ENCODE measurements at places on chromosomes 7 and 10.

- DNase-seq, result no peak
These were observed 203.7 kb downstream of the DIP2C start for GRCh38 chr10:485776-486175.

DNA sequence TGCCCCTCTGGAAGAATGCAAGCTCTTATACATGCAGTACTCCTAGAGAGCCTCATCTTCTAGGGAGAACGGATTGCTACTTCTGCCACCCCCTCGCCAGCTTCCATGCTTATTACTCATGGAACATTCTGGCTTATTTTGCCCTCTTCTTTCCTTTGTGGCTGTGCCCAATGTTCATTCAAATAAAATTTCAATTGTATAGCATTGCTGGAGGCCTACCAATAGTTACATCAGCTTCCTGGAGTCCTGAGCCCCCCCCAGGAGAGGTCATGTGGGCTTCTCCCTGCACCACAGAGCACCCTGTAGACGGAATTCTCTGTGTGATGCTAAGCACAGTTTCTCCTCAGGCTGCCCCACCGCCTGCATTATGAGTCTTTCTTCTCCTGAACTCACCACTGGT is 1094.0 kb downstream of the KCNMA1 start:
- DNase-seq, result no peak

DNA sequence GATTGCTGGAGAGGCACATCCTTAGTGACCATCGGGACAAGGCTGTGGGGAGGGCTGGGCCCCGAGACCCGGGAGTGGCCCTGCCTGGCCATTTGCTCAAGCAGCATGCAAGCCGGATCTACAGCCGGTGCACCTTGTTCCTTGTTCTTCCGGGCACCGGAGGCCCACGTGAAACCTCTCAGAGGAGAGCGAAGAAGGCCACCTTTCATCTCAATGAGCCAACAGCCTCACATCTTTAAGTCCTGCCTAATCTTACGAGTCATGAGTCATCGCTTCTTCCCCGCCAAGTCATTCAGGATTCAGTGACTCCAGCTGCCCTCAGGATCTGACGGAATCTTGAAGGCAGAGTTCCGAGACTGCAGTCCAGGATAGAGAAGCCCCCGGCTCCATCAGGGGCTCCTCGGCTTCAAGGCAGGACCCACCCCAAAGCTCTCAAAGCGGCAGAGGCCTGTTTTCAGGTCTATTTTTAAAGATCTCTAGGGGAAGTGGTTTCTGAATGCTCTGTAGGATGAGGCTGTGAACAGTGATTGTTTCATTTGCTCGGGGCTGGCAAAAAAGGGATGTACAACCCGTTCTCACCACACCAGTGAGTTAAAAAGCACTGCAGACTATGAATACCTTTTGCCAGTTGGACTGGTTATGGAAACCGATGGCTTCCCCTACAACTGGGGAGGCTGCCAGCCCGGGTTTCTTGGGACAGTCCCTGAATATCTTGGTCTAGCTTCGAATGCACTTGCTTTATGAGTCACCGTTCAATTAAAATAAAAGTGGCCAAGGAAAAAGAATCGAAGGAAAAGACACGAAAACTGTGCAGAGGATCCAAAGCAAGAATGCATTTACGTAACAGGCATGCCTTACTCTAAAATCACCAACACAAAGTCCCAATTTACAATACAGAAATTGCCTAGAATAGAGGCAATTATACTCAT is 57.2 kb upstream of the ECHDC3 start:
- DNase-seq, result no peak

DNA sequence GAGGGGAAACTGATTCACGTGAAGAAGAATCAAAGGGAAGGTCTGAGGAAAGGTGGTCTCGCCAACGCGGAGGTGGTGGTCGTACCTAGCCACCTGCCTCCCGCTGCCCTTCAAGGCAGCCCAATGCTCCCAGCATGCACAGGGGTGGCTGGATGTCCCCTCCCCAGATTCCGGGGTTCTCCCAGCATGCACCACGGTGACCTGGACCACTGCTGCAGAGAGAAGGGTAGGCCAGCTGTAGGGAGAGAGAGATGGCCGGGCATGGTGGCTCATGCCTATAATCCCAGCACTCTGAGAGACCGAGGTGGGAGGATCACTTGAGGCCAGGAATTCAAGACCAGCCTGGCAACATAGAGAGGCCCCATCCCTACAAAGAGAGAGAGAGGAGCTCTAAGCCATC is 32.4 kb upstream of the PPP2R2D start:
- DNase-seq, result no peak

- DNase-seq, result no peak
These were observed 683 bp downstream of the INSIG1 start for GRCh38 chr7:155298288-155298833.

GRCh38 chr10:12667052-12667451 is 317.7 kb downstream of the CAMK1D start:
- no peak for DNase-seq

- no peak for DNase-seq
These were observed 33.9 kb downstream of the PPIF start for GRCh38 chr10:79380946-79381721.

DNA sequence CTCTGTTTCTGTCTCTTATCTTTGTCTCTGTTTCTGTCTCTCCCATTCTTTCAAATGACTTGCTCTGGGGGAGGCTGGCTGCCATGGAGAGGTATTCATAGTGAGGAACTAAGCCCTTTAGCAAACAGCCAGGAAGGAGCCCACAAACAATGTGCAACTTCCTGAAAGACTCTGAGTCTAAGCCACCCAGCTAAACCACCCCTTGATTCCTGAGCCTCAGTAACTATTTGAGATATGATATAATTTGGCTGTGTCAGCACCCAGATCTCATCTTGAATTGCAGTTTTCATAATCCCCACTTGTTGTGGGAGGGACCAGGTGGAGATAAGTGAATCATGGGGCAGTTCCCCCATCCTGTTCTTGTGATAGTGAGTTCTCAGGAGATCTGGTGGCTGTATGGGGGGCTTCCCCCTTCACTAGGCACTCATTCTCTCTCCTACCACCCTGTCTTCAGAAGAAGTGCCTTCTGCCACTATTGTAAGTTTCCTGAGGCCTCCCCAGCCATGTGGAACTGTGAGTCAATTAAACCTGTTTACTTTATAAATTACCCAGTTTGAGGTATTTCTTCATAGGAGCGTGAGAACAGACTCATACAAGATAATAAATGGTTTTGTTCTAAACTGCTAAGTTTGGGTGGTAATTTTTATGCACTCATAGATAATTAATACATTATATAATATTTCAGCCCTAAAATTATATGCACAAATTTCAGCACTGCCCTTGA is 121.2 kb upstream of the FOXP2 start:
- DNase-seq, result no peak

- DNase-seq, result peak; percentile 38
These were observed 23.7 kb downstream of the RTKN2 start for GRCh38 chr10:62244785-62245467.

DNA sequence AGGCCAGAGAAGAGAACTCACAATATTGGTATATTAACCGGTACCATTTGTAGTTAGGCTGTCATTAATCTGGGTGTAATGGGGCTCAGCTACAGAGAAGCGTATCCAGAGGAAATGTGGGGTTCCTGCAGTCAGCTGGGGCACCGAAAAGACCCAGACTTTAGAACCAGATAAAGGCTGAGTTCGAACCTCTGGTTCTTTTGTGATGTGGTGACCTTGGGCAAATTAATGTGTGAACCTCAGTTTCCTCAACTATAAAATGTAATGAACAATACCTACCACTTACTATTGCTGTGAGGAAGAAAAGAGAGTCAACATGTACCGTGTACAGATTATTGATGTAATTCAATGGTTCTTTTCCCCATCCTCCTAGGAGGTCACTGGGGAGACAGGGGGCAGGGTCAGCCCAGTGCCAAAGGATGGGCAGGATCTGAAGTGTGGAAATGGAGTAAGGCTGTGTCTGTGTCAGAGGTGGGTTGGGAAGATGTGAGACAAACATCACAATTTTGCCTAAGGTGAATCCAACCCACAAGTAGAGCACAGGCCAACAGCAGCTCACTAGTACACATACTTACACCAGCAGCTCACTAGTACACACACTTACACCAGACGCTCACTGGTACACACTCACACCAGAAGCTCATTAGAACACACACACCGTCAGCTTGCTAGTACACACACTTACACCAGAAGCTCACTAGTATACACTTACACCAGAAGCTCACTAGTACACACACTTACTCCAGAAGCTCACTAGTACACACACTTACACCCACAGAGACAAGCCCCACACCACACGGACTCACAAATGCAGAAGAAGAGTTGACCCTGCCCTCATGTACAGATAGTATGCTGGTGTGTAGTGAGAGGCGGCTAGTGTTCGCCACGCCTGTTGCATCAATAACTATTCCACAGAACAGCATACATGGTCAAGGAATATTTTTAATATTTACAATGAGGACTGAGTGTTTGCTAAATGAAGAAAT is 28.0 kb downstream of the PRSS2 start:
- no peak for DNase-seq

GRCh38 chr10:113979409-113979808 is 64.3 kb upstream of the ADRB1 start:
- DNase-seq, result no peak

- no peak for DNase-seq
These were observed 15.2 kb downstream of the GRK5 start for GRCh38 chr10:119222537-119222936.

GRCh38 chr7:106329971-106330733 is 45.4 kb upstream of the NAMPT start:
- DNase-seq, result no peak

- DNase-seq, result no peak
These were observed 7.0 kb upstream of the GBX1 start for GRCh38 chr7:151174246-151175046.

GRCh38 chr7:76998285-76998589 is 33.9 kb downstream of the SPDYE17 start:
- DNase-seq, result no peak

- no peak for DNase-seq
These were observed 89.2 kb downstream of the DIP2C start for GRCh38 chr10:600234-600633.

GRCh38 chr7:75983471-75984129 is 10.8 kb downstream of the TMEM120A start:
- no peak for DNase-seq

- no peak for DNase-seq
These were observed 4.6 kb downstream of the GTPBP4 start for GRCh38 chr10:992871-993270.

DNA sequence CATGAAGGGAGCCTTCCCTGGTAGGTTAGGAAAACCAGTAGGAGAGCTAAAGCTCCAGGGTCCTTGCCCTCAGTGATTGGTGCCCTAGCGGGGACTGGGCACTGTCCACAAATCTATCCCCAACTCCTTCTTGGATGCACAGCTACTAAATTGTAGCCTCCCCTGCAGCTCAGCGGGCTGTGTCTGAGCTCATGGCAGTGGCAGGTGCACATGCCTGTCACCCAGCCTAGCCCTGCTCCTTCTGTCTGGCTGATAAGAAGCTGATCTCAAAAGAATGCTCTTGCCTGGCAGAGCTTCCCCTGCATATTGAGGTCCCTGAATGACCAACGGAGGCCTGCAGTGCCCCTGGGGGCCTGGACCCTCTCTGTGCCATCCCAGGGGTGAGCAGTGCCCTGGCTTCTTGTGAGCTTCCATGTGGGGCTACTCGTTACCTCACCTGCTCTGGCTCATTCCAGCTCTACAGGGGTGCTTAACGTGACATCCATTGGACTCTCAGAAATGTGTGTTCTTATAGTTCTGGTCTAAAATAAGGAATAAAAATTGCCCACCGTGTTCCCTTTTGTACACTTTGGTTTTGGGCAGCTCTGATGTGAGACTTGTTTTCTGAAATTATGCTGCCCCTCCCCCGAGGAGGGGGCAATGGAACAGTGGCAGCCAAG is 59.8 kb upstream of the ANTXRL start:
- no peak for DNase-seq

DNA sequence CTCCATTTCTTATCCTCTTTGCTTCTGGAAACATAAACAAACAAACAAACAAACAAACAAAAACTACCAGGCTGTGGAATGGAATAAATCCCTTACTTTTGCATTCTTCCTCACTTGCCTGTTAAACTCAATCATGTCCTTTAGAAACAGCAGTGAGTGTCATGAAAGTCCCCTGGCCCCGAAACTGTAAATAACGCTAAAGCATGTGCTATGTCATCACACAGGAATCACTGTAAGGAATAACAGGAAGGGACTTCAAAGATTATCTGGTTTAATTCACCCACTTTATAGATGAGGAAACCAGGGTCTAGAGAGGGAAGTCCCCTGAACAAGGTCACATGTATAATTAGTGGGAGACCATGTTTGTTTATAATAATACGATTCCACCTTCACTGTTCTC is 159.4 kb upstream of the MEOX2 start:
- DNase-seq, result no peak

GRCh38 chr10:22006379-22006884 is 2.9 kb upstream of the DNAJC1 start:
- no peak for DNase-seq

DNA sequence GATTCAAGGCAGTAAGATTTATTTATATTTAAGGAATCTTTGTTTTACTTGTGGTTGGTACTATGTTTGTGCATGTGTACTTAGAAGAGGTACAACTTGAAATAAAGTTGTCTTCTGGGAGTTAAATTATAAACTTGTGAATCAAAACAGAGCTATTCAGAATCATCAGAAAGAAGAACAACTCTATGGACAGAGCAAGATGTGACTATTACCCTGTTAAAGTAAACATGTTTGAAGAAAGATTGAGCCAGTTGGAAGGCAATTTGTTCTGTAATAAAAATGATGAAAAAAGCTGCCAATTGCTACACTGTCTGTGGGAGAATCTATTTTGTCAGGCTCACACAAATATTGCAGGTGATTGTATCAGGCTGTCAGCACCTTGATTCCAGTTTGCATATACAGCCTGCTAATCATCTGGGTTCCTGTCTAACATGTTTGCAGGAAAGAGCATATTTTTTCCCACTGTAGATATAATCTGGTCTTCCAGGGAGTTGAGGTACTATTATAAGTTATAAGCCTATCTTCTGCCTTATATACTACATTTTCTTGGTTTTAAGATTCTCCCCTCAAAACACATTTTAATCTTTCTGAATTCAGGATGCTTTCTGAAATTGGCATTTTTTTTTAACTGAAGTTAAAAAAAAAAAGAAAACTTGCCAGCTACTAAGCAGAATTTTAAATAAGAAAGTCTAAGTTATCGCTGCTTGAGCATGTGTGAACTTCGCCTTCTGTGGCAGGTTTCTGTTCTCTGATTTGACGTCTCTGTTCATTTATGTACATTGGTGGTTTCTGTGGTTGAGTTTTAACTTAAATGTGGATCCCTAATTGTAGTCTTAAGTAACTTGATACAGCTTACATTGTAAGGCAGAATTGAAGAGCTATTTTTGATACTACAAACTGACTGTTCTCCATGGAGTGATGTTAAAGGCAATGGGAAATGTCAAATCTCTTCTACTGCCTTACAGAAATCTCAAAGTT is 46.0 kb downstream of the ZNRF2 start:
- DNase-seq, result peak; percentile 26

DNA sequence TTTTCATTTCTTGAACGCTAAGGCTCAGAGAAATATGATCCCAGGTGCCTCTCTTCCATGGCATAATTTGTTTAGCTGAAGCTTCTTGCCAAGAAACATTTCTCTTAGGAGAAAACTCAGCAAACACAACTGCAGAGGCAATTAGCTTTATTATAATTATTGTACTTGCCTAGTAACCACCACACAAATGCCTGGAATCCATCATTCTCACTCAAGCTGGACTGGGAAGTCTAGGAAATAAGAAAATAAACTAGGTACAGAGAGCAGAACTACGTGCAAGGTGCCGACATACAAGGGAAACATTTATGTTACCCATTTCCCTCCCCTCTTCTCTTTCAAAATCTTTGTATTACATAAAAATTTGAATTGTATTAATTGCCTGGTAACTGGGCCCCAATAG is 15.1 kb downstream of the SLC35B4 start:
- DNase-seq, result no peak

GRCh38 chr7:3279147-3279818 is 21.8 kb upstream of the SDK1 start:
- peak; percentile 57 for DNase-seq

- DNase-seq, result peak; percentile 34
These were observed 54.2 kb downstream of the TACR2 start for GRCh38 chr10:69362471-69362954.

All from DMS153 (cell line).